ENCODE measurements at places on chromosomes 2 and 18.

- DNase-seq, result no peak
Observed at GRCh38 chr2:60283626-60284025, 269.8 kb downstream of the BCL11A start.

DNA sequence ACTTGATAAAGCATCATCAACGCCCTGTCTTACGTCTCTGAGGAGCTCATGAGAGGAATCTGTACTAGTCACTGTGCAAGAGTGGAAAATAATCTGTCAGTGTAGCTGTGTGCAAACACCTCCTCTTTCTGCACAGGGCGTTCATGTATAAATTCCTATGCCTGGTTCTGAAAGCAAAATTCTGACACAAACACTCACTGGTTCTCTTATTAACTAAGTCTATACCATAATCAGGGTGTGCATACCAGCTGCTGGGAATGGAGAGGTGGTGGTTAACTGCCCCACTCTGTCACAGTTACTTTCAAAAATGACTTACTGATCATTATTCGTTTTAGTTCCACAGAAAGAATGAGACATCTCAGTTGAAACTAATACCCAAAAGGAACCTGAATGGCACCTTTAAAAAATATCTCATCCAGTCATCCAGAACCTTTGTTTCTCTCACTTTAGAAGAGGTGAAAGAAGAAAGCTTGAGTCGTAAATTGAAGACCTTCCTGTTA lies 35.7 kb downstream of the STK39 start:
- DNase-seq, result no peak

- DNase-seq, result no peak
Observed at GRCh38 chr2:134843968-134844367, 5.6 kb downstream of the ACMSD start.

DNA sequence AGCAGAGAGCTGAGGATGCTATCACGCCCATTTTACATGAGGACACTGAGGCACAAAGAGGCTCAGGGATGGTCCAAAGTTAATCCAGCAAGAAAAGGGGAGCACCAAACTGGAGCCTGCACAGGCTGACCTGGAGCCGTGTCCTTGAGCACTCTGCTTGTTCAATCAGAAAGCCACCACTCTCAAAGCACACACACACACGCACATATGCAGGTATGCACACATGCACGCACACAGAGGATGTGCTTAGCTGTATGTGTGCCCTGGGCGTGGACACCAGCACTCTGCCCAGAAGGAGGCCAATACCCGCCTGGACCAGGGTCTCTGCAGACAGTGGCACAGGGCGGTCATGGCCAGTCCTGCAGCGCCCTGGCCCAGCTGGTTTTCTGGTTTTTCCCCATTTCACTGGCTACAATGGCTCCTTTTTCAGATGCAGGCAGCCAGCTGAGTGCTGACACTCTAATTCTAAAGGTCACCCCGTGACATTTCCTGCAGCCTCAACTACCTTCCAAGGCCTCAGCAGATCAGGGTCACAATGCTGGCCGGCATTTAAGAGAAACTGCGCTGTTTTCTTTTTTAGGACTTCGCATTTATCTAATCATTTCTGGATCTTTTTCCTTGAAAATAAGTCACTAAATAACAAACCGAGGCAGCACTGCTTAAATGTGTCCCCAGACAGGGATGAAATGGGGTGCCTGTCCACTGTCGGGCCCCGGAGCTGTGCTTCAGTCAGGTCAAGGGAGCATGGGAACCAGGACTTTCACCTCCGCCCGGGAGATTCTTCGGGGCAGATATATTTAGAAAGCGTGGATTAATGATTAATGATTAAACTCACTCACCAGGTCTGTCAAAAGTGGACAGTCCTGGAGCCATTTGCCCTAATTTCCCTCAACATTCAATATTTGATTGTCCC lies 104.5 kb downstream of the HDAC4 start:
- no peak for DNase-seq

DNA sequence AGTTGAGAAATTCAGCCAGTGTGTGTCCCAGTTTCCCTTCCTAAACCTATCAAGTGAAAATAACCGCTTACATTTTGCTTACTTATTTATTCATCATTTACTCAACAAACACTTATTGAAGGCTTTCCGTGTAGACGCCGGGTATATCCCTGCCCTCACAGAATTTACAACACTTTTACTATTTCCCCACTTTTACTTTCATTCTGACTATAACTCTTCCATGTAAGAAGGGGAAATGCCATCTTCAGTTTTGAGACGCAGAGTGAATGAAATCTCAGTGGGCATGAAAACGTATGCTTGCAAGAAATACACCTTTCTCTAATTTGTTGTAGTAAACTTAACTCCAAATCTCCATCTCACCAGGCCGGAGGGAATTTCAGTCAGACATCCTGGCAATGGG lies 251.0 kb upstream of the CHAC2 start:
- no peak for DNase-seq

- no peak for DNase-seq
Observed at GRCh38 chr2:158973116-158973956, 4.9 kb downstream of the TANC1 start.

DNA sequence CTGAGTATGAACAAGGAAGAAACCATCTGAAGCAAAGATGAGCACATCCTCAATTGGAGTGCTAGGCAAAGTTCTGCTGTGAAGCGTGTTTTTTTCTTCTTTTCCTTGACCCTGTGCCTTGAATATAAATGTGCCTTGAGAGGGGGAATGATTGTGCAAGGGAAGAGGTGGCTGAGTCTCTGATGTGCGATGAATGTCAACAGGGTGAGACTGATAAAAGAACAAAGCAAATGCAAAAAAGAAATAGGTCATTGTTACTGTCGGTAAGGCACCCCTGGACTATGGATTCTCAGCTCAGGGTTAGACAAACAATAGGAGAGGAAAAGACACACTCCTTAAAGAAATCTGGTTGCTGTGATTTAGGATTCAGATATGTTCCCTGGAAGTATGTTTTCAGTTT lies 54.5 kb downstream of the HDHD2 start:
- no peak for DNase-seq

GRCh38 chr2:59853032-59853431 lies 700.4 kb downstream of the BCL11A start:
- no peak for DNase-seq

DNA sequence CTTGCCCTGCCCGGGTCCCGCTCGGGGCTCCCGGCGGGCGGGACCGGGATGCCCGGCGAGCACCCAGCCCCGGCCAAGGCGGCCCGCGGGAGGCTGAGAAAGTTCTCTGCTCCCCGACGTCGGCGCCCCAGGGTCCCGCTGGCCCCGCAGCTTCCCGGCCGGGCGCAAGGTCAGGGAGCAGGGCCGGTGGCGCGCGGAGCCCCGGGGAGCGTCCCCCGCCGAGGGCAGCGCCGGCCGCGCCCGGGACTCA lies 331 bp downstream of the SERPINE2 start:
- DNase-seq, result no peak

GRCh38 chr2:200156166-200156835 lies 150.2 kb upstream of the SPATS2L start:
- no peak for DNase-seq

DNA sequence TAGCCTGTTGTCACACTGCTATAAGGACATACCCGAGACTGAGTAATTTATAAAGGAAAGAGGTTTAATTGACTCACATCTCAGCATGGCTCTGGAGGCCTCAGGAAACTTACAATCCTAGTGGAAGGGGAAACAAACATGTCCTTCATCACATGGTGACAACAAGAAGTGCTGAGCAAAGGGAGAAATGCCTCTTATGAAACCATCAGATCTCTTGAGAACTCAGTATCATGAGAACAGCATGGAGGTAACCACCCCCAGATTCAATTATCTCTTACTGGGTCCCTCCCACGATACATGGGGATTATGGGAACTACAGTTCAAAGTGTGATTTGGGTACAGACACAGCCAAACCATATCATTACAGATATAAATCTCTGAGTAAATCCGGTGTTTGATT lies 148.7 kb downstream of the PRPF40A start:
- DNase-seq, result no peak

DNA sequence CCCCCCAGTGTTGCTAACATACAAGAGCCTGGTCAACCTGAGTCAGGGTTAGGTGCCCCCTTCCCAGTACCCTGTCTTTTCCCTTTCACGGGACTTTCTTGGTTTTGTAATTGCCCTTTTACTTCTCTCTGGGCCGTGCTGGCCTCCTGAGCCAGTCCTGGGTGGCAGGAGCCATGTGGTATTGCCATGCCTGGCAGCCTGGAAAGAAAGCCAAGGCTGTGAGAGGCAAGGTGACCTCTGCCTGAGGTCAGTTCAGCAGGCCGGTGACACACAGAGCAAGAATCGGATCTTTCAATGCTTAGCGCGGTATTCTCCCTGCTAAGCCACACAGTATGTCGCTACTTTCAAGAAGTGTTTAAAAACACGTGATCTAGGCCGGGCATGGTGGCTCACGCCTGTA lies 52.3 kb downstream of the C18orf63 start:
- DNase-seq, result no peak

DNA sequence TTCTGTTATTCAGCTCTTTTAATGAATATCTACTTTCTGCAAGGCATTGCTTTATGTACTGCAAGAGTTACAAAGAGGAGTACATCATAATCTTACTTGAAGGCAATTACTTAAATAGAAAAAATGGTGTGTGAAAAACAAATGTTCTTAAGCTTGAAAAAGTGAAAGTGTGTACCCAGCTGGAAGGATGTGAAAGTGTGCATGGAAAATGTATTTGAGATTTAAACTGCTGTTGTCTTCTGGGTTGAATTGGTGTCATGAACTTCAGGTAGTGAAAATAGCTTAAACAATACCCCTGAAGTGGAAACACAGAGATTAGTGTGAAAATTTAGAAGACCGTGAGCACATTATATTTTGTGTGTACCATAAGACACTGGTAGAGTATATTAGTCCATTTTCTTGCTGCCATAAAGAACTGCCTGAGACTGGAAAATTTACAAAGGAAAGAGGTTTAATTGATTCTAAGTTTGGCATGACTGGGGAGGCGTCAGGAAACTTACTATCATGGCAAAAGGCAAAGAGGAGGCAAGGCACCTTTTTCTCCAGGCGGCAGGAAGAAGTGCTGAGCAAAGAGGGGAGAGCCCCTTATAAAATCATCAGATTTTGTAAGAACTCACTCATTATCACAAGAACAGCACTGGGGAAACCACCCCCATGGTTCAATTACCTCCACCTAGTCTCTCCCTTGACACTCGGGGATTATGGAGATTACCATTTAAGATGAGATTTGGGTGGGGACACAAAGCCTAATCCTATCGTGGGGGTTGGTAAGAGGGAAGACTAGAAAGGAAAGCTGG lies 38.8 kb downstream of the SCN2A start:
- no peak for DNase-seq

DNA sequence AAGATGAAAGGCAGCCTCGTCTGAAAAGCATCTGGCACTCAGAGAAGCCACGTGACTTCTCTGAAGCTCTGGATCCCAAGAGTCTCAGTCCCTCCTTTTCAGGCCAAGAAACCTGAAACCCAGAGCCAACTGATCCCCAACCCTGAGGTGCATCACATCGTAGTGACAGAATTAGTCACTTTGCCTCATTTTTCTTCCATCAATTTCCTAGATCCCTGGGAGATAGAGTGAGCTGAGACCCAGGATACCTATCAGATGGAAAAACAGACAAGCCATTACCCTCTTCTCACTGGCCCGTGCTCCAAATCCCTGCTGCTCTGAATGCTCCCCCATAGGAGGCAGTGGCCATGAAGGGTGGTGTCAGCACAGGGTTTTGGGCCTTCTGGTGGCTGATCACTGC lies 113.1 kb downstream of the ALK start:
- DNase-seq, result no peak

- no peak for DNase-seq
Observed at GRCh38 chr2:98540536-98540935, 67.8 kb downstream of the COA5 start.

DNA sequence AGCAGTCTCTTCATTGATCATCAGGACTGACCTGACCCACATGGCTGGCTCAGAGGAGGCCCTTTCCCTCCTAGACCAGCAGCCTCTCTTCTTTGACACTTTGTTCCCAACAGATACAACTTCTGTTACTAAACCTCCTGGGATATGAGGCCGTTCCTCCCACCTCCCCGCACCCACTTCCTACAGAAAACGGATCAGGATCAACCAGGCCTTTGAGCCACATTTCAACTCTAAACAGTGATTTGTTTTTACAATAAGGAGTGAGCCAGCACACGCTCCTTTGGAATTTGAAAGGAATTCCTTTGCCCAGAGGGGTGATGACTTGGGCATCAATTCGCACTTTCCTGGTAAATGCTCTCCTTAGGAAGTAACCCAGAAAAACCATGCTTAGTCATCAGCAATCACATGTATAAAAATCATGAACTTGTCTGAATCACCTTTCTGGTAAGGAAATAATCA lies 180.4 kb downstream of the FAM124B start:
- DNase-seq, result no peak

GRCh38 chr2:238882082-238882755 lies 34.3 kb downstream of the TWIST2 start:
- no peak for DNase-seq

DNA sequence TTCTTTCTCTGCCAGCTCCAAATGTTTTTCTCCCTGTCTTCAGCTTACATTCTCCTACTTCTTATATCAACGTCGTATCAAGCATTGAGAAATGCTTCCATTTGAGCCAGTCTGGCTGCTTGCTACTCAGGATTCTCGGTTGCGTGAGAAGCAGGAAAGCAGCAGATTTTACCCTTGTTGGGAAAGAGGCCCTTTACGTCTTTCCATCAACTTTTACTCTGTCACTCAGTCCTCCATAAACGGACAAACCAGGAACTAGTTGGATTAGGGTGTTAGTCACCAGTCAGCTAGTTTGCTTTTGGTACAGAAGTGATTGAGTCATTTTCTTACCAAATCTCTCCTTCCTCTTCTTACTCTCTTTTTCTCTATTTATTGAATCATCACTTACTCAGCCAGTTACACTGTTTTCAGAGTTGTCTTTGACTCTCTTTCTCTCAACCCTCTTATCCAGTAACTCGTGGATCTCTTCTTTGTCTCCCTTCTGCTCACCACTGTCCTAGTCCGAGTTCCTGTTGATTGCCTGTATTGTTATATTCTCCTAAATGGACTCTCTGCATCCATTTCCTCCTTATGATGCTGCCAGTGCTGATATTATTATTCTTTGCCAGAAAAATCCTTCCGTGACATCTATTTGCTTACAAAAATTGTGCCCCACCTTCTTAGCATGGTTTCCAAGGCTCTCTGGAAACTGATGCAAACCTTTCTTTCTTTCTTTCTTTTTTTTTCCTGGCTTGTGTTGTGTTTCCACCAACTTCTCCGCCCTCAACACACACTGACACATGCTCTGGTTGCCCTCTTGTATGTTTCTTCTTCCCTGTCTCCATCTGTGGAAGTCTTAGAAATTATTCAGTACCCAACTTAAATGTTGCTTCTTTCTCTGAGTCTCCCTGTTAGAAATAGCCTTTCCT lies 61.5 kb downstream of the VRK2 start:
- DNase-seq, result no peak

DNA sequence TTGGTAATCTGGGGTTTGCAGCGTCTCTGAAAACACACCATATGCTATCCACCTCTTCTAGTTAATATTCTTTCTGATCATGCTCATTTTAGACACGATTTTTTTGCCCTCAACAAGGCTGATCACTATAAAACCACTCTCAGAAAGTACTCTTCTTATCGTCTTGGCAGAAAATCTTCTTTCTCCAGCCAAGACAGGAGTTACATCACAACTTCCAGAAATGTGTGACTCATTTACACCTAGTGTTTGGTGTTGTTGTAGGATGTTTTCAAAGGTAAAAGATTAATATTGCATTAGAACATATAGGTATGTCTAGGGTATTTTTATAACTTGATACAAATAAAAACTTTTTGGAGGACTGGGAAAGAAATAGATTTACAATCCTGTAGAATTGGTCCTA lies 138.5 kb upstream of the NETO1 start:
- DNase-seq, result no peak
